ENCODE measurements at places on chromosomes 7 and 10.

- ATAC-seq, result no peak
Measured at GRCh38 chr10:119597405-119598186, 832 bp upstream of the TIAL1 start.

GRCh38 chr10:62597226-62597625 is 207.3 kb upstream of the ADO start:
- no peak for ATAC-seq

DNA sequence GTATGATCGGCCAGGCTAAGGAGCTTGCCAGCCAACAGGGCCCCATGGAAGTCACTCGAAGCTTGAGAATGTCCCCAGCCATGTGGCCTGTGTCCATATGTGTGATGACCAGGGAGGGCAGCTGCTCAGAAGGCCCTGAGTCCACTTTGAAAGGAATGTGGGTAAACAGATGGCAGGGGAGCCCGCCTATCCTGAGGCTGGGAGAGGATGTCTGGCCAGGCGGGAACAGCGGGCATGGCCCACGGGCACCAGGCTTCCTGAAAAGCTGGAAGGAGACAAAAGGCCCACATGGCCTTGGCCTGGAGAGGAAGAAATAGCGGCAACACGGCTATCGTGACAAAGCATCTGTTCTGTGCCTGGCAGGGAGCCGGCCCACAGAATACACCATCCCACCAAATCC is 137.9 kb upstream of the PPIF start:
- peak; percentile 6 for ATAC-seq

- no peak for ATAC-seq
Measured at GRCh38 chr7:124152859-124153692, 120.2 kb upstream of the TMEM229A start.

GRCh38 chr10:22386503-22386902 is 41.2 kb downstream of the SPAG6 start:
- no peak for ATAC-seq

GRCh38 chr7:22402250-22402649 is 45.3 kb upstream of the RAPGEF5 start:
- ATAC-seq, result no peak
